CD4-positive, alpha-beta T cell treated with Interleukin-2 at 100 ng/mL for 4 hours (primary cell): ENCODE measurements at places on chromosomes 13 and 19.

GRCh38 chr19:49340069-49340864 is 5.1 kb downstream of the CD37 start:
- no peak for DNase-seq

DNA sequence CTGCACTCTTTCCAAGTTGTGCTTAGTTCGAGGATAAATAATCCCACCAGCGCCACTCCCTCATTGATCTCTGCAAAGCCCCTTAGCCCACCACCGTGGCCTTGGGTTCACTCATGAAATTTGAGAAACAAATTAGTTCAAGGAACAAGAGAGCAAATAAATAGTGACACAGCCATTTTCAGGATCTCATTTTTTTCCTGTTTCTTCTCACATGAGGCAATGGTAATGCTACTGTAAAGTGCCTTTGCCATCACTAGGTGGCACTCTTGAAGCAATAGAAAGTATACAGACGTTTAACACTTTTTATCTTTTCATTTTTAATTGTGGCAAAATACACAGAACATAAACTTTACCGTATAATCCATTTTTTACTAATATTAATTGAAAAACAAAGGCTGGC is 76.8 kb upstream of the ZNF835 start:
- no peak for DNase-seq

DNA sequence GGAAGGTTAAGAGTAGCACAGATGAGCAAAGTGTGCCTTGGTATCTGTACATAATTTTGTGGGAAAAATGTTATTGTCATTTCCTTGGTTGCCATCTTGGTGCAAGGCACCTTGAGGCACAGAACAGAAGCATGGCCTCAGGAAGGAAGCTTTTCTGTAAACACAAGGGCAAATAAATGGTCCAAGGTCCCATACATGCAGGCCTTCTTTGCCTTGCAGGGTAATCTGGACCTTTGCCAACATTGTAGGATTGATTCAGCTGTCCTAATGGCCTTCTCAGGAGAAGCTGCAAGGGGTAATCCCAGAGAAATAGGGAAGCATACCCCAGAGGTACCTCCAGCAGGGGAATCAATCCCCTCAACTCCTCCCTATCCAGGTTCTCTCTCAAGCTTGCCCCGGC is 9.0 kb upstream of the MLLT1 start:
- DNase-seq = no peak

DNA sequence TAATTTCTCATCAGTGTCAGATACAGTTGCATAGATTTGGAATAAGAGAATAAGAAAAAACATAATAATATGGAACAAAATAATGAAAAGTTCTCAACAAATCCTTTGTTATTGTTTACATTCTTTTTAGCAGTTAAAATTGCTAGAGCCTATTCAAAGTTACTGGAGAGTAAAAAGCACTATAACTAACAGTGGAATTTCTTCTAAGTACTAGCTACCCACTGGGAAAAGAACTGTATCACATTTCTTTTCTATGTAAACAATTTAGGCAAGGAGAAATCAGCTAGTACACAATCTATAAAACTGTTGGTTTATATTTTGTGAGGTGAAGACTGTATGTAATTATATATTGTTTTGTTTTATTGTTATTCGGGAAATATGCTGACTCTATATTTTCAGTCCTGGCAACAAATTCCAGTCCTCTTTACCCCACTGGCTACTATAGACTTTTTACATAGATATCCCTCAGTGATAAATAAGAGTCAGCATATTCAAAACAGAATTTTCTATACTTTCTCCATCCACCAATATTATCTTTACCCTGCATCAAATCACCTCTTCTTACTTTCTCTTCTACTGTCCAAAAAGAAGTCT is 222.0 kb downstream of the PCDH9 start:
- no peak for DNase-seq

- DNase-seq = no peak
Measured at GRCh38 chr13:94480672-94481145, 1.2 kb upstream of the DCT start.

GRCh38 chr13:22422023-22422422 is 751.1 kb downstream of the FGF9 start:
- no peak for DNase-seq

DNA sequence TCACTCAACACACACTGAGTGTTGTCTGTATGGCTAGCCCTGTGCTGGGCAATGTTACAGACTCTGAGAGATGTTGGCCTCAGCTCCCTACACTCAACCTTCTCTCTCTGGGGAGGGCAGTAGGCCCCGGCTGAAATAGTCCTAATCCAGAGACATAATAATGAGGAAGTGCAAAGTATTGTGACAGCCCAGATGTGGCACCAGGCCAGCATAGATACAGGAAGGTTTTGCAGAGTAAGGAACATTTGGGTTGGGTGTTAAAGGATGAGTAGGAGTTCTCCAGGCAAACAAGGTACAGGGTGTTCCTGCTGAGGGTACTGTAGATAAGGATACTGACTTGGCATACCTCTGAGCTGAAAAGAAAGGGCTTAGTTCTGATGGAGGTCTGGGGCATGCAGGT is 2.4 kb downstream of the LIN7B start:
- no peak for DNase-seq

- peak; percentile 27 for DNase-seq
Measured at GRCh38 chr19:17473041-17473440, 2.7 kb downstream of the SLC27A1 start.

DNA sequence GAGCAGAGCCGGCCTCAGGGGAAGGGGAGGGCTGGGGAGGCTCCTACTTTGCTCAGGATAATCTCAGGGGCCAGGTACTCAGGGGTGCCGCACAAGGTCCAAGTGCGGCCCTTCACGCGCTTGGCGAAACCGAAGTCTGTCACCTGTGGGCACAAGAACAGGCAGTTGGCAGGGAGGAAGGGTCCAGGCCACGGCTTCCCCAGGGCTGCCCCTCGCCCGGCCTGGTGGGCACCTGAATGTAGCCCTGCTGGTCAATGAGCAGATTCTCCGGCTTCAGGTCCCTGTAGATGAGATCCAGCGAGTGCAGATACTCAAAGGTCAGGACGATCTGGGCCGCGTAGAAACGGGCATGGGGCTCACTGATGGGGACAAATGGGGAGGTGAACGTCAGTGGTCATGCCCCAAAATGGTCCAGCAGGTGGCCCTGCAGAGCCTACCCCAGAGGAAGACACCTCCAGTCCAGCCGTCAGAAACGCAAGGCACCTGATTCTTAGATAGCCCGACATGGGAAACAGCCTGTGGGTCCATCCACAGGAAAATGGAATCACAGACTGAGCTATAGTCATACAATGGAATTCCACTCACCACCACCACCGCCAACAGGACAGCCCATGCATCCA is 7.1 kb upstream of the SAMD1 start:
- no peak for DNase-seq

- no peak for DNase-seq
Measured at GRCh38 chr13:72963762-72964161, 95.0 kb upstream of the KLF5 start.

- peak; percentile 78 for DNase-seq
Measured at GRCh38 chr19:14556662-14557188, 15.1 kb downstream of the NDUFB7 start.

DNA sequence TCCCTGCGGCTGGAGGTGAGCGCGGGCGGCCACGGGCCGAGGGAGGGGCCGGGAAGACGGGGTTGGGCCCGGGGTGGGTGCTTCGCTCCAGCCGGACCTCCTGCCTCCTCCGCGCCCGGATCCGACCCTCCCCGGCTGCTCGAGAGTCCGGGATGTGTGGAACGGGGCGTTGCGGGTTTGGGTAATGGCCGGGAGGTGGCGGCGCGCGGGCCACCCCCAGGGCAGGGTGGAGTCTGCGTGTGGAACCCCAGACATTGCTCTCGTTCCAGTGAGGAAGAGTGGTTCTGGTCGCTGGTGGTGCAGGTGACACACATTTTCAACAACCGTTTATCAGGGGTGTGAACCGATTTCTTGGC is 38.8 kb downstream of the ARHGEF7 start:
- DNase-seq = peak; percentile 45

GRCh38 chr13:21625366-21625765 is 21.4 kb upstream of the MICU2 start:
- peak; percentile 16 for DNase-seq

- DNase-seq = no peak
Measured at GRCh38 chr19:28686756-28687155, 526.2 kb downstream of the UQCRFS1 start.

- DNase-seq = no peak
Measured at GRCh38 chr19:42942187-42942789, 5.3 kb upstream of the PSG7 start.

- no peak for DNase-seq
Measured at GRCh38 chr19:50657222-50657669, 8.0 kb downstream of the C19orf81 start.

- DNase-seq = no peak
Measured at GRCh38 chr13:27293076-27293691, 22.6 kb downstream of the RASL11A start.
